ENCODE measurements at places on chromosomes 3 and 15.

GRCh38 chr3:125428216-125428830, 53.2 kb upstream of the ZNF148 start:
- no peak for DNase-seq

- DNase-seq, result no peak
Observed at GRCh38 chr3:172341482-172342059, 106.7 kb downstream of the GHSR start.

- no peak for DNase-seq
Observed at GRCh38 chr3:98734306-98734705, 28.8 kb upstream of the ST3GAL6 start.

- DNase-seq, result no peak
Observed at GRCh38 chr15:25541228-25541627, 102.4 kb upstream of the UBE3A start.

DNA sequence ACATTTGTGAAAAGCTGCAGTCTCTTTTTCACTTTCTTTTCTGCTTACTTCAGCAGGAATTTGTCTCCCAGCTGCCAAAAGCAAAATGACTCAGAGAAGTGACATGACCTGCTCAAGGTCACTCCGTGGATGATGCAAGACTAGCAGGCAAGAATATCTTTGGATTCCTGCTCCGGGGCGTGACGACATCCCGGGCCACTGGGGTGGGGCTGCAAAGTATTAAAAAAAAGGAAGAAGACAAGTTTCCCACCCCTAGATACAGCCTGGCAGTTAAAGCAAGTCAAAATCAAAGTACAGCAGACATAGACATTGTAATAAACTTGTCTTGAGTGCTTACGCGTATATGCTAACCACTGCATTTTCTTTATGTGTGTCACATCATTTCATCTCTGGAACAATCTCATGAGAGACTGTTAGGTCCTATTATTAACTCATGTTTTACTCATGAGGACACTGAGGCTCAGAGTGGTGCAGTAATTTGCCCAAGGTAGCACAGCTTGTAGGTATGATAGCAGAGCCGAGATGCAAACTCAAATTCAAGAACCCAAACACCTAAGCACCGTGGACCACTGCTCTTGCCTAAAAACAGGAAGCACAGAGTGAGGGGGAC, 485.2 kb upstream of the PROK2 start:
- peak; percentile 93 for DNase-seq

GRCh38 chr3:187986514-187986934, 167.4 kb upstream of the LPP start:
- no peak for DNase-seq

GRCh38 chr3:121552379-121552778, 6.6 kb upstream of the POLQ start:
- DNase-seq, result no peak

- DNase-seq, result no peak
Observed at GRCh38 chr3:117282566-117282965, 573.0 kb downstream of the TUSC7 start.
